ENCODE measurements at places on chromosomes 12 and 14. TPM values are rescaled to one million over a fixed set of nuclear protein-coding genes. Genes with fewer than 3 reads are reported as not detected.

RNASE4 gene
- 107 TPM for total RNA-seq

DNA sequence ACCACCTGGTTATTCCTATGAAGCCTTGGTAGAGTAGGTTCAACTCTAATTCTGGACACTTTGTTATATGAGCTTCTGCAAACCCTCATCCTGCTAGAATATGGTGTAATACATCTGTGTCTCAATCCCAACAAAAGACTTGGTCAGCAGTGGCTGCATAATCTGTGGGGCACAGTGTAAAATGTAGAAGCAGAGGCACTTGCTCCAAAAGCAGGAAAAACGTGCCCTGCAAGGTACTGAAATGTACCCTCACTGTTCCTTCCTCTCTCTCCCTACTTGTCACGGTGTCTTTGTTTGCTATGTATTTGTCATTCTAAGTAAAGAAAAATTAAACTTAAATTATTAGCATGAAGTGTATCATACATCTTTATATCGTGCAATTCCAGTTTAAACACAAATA, 267.9 kb downstream of the BCL11B start:
- DNase-seq, result no peak

DNA sequence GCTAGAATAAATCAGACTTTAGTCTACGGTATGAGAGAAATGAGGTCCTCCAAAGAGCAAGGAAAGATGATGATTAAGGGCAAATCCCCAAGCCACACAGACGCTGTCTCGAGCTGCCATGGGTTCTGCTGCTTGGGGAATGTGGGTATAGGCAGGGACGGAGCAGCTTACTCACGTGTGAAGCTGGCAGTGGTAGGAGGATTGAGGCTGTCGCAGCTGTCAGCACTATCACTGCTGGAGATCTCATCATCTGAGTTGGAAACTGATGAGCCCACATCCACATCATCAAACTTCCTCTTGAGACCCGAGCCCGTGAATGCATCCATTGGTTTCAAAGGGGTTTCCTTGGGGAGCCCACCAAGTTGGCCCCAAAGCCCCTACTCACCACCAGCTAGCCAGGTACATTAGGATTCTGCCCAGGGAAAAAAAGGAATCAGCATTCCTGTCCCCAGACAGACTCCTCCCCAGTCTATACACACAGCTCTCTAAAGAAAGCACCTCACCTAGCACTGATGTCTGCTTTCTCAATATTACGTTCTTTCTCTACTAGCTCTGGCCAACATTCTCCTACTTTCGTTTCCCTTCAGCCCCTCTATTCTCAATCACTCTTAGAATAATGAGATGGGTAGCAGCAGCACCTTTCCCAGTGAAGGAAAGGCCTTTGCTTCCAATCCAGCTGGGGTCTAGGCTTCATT, 7.0 kb downstream of the CSRNP2 start:
- no peak for DNase-seq

LYZ gene
- total RNA-seq, result 14.9 TPM

CPNE6 gene
- 0.26 TPM for total RNA-seq

ADGRD1 gene
- total RNA-seq, result 40.7 TPM

DNA sequence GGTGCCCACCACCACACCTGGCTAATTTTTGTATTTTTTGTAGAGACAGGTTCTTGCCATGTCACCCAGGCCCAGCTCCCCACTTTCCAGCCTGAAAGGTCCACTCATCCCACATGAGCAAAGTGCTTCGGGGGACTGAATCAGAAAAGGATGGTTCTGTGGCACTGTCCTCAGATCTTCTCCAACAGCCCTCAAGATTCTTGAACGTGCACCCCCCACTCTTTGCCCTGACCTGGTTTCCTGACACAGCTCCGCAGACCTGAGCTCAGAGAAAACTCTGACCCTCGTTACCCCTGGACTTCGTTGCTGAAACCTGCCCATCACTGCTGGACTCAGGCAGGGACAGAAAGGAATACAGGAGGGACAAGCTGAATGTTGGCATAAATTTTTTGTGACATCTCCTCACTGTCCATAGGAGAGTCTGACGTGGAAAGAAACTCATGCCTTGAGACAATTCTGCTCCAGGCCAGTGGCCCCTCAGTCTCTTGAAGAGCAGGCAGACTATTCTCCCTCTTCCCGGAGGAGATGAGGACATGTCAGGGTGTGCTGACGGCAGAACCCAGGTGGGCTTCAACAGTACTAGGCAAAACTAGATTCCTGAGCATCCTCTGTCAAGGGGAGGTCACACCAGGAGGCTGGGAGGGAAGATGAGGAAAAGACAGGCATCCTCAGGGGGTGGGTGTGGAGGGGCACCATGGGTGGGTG, 149.3 kb downstream of the DPF3 start:
- peak; percentile 85 for DNase-seq

KRT77 gene
- not detected for total RNA-seq

SLC25A21 gene
- 3.3 TPM for total RNA-seq

KRT6C gene
- total RNA-seq, result not detected

AHSA1 gene
- 112 TPM for total RNA-seq

GRCh38 chr12:56160193-56160763, 2.1 kb downstream of the MYL6 start:
- no peak for DNase-seq

MYF6 gene
- not detected for total RNA-seq

GRCh38 chr12:29895966-29896365, 112.2 kb upstream of the TMTC1 start:
- no peak for DNase-seq

GRCh38 chr14:40847480-40847879, 759.2 kb upstream of the LRFN5 start:
- no peak for DNase-seq

MYH7 gene
- total RNA-seq, result not detected

- no peak for DNase-seq
Observed at GRCh38 chr14:86221755-86222154, 691.8 kb downstream of the FLRT2 start.

DNA sequence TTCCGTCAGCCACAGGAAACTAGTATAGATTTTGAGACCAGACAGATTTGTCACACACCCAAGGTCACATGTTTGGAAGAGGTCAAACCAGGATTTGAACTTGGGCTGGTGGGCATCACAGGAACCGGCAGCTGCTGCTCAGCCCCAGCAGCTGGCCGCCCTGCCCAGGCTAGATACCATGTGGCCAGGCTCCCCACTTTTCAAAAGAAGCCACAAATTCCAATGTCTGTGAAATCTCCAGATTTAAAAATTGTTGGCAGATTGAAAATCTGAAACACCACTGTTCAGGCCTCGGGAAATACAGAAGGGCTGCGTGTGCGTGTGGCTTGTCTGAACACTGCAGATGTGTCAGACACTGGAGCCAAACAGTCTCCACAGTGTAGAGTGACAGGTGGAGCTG, 30.4 kb downstream of the MMAB start:
- no peak for DNase-seq

DNA sequence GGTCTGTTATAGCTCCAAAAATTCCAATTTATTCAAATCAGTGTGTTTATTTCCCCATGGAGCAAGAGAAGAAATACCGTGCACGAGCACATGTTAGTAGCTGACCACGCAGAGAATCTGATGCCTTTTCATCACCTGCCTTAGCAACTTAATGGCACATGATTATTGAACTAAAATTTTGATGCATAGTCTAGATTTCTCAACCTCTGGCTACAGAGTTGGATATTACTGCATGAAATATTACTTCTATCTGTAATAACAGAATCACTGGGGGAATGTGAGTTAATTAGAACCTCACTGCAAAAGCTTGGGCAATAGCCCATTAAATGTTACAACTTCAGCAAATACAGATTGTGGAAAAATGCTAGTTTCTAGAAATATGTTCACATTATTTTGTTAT, 335.8 kb downstream of the FLRT2 start:
- DNase-seq, result no peak

- no peak for DNase-seq
Observed at GRCh38 chr12:21509768-21510167, 8.2 kb downstream of the GOLT1B start.

CLEC2A gene
- not detected for total RNA-seq

DNA sequence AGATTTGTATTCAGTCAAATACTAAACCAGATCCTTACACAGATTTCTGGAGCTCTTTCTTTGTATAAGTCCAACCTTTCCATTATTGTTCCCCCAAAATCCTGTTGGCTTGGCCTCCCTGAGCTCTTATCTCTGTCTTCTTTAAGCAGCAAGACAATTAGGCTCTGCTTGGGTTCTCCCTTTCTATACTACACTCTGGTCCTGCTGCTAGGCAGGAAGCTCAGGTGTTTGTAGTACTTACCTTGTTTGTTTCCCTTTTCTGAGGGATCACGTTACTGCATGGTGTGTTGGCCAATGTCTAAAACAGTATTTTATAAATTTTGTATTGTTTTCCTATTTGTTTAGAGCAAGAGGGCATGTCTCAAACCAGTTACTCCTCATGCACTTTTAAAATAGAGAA, 192.9 kb downstream of the PRKD1 start:
- DNase-seq, result no peak

HNF1A gene
- total RNA-seq, result not detected

GRCh38 chr12:57993030-57993429, 51.7 kb downstream of the ATP23 start:
- DNase-seq, result no peak

GRCh38 chr14:98924046-98924445, 348.0 kb downstream of the BCL11B start:
- DNase-seq, result no peak

Data from esophagus muscularis mucosa (tissue), 4 donors.